ENCODE measurements at places on chromosomes 6 and 20.

GRCh38 chr6:129008591-129008990, 125.7 kb downstream of the LAMA2 start:
- no peak for DNase-seq

GRCh38 chr6:132865364-132865763, 51.0 kb downstream of the RPS12 start:
- DNase-seq, result no peak

DNA sequence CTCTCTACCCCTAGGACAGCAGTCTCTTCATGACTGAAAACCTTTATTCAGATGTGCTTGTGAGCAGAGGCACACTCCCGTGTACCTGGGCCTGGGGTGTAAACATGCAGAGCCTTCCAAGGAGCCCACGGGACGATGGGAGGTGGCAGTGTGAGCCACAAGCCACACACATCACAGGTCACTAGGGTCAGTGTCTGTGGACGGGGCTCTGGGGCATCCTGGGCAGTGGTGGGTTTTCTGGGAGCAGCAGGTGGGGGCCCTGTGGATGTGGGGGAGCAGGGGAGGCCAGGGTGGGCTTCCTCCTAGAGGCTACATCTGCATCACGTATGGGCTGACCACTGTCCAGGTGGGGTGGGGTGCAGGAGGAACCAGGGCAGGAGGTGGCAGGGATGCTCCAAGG, 16.7 kb upstream of the TTLL2 start:
- DNase-seq, result no peak

GRCh38 chr6:132592855-132593254, 3.3 kb upstream of the TAAR5 start:
- no peak for DNase-seq

- DNase-seq, result no peak
Observed at GRCh38 chr6:1044040-1044836, 267.7 kb upstream of the FOXQ1 start.

DNA sequence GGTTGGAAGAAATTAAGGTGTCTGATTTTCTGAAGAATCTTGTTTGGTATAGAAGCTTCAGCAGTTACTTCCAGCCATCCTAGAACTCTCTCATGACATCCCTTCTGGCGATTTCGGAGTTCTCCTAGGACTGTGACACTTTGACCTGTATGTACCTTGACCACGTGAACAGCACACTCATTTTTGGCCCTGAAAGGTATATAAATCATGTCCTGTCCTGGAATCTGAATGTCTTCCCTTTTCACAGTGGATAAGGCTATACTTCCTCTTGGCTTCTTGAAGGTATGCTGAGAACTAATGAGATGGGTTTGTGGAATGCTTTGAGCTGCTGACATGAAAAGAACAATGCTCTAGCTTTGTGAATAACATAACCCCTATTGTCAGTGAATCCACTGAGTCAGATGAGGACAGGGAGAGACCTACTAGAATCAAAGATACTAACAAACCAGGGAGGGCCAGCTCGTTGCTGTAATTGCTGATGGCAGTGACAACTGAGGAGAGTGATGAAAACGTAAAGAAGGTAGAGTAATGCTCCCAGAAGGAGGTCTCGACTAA, 6.0 kb upstream of the ZDHHC14 start:
- no peak for DNase-seq

- no peak for DNase-seq
Observed at GRCh38 chr6:116557893-116558292, 4.3 kb downstream of the CALHM4 start.

GRCh38 chr6:43733471-43734293, 36.3 kb upstream of the VEGFA start:
- no peak for DNase-seq

- no peak for DNase-seq
Observed at GRCh38 chr20:61762167-61762710, 303.4 kb downstream of the TAF4 start.

GRCh38 chr6:91487696-91488392, 901.0 kb upstream of the MAP3K7 start:
- DNase-seq, result no peak

- DNase-seq, result no peak
Observed at GRCh38 chr6:40499215-40499614, 87.9 kb downstream of the LRFN2 start.

- DNase-seq, result no peak
Observed at GRCh38 chr20:15603506-15603905, 969.7 kb downstream of the KIF16B start.

DNA sequence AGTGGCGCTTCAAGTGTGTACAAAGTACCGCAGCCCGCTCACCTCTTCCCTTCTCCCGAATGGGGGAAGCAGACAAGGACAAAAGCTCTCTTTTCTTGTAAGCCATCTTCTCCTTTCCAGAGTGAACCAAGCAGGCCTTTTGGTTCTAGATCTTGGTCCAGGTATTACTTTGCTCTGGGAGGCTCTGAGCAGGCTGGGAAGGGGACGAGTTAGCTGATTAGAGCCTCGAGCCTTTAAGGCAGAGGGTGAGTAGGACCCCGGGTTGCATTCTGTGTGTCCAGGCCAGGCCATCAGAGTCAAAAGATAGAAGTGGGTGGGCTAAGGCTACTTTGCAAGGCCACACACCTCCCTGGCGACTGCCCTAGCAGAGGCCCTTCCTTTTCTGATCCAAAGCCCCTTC, 57.6 kb downstream of the GTF2H5 start:
- DNase-seq, result no peak

- no peak for DNase-seq
Observed at GRCh38 chr20:62539198-62540045, 63.6 kb upstream of the GATA5 start.

DNA sequence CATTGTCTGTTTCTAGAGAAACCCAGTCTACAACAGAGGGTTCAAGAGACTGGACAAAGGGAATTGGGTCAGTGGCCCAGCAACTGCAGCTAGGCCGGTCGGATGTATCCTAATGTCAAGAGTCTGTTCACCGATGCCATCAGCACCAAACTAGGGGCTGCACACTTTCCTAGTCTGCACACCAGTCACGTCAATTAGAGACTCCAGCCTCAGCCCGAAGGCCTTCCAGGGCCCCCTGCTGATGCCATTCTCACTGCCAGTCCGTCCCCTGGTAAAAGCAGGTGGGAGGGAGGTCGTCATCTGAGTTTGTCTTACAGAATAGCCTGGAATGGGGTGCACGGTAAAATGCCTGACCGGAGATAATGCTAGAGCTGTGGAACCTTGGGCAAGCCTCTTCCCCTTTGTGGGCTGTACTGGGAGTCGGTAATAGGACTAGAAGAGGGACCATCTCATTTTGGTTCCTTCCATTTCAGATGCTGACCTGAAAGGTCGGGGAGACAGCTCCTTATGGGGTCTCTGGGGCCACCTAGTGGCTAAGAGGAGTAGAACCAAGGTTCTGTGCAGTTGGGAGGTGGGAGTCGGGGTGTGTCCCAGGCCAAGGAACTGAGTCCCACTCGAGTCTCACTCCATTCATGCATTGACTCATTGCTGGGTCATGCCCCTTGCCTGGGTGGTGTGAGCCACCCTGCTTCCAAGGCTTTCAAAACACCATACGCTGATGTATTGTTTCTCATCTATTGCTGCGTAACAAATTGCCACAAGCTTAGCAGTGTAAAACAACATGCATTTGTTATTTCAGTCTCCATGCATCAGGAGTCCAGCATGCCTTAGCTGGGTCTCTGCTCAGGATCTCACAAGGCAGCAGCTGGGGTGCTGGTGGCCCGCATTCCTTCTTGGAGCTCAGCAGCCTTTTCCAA, 5.1 kb downstream of the SOX12 start:
- DNase-seq, result peak; percentile 57

GRCh38 chr6:73503027-73503772, 17.6 kb downstream of the EEF1A1 start:
- no peak for DNase-seq
